WTC11 (cell line): ENCODE measurements at places on chromosomes 4 and X.

DNA sequence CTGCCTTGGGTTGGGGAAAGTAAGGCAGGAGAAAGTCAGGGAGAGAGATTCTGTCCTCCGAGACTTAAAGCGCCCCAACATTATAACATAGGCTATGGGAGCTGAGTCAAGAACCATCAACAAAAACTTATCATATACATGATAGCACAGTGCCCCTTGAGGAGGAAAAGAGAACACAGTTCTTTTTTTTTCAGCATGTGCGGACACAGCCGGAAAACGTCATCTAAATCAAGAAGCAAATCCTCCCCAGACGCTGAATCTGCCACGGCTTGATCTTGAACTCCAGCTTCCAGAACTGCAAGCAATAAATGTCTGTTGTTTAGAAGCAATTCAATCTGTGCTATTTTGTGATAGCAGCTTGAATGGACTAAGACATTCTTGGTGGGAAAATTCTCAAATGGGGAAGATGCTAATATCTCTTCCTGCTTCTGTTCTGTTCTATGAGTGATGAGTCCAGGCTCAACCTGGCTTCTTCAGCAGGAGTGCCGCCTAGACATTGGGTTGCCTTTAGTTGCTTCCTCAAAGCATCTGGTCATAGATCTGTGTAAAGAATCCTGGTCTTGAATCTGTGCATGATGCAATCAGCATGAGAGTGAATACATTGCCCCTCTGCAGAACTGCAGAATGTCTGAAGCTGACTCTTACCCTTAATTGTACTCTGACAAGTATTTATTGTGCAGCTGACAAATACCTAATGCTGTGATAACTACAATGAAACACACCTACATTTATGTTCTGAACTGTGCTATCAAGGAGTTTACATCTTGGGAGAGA, 549.8 kb upstream of the PRKX start:
- no peak for DNase-seq

GRCh38 chr4:84547211-84547610, 35.7 kb upstream of the CDS1 start:
- DNase-seq: no peak

GRCh38 chr4:155696226-155696625, 29.6 kb downstream of the GUCY1A1 start:
- no peak for DNase-seq

- no peak for DNase-seq
These were observed 116.1 kb downstream of the FBXW7 start for GRCh38 chr4:152419809-152420208.

- no peak for DNase-seq
These were observed 20.4 kb upstream of the WWC2 start for GRCh38 chr4:183078634-183079033.

DNA sequence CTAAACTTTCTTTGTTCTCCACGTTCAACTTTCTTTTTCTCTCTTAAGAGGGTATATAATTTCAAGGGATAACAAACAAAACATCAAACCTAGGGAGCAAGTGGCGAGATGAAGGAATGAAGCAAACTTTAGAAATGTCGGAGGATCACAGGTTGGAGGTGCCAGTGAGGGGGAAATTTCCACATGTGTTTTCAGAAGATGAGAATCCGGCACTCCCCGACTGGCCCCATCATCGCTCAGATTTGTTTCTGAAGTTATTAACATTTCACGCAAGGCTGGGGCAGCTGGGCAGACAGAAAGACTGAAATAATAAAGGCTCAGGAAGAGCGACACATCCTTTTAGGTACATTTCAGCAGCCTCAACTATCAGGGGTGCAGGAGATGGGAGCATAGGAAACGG, 134.9 kb downstream of the SMIM20 start:
- no peak for DNase-seq
